COR-L47 (cell line): ENCODE measurements at places on chromosomes 13 and 19.

GRCh38 chr19:41328157-41328841 is 18.3 kb downstream of the CCDC97 start:
- no peak for DNase-seq

DNA sequence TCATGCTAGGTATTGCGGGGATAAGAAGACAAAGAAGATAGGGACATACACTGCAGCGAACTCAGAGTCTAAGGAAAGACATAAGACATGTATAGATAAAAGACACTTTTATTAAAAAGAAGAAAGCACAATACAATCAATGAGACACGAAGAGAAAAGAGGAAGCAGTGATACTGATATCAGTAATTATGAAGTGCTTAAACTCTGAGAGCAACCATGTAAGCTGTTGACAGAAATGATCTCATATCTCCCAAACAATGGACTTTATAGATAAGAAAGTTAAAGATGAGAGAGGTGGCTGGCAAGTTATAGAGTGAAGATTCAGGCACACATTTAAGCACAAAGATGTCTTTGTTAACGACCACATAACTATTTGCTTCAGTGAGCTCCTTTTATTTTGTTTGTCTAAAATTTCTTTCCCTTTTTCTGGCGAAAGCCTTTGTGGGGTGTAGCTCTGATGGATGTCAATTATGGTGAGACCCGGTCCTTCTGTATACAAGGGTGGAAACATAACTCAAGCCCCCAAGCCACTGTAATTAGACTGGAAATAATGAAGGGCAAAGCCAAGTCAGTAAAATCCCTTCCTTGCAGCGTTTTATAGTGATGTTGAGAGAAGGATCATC is 818.0 kb upstream of the SLC10A2 start:
- no peak for DNase-seq

DNA sequence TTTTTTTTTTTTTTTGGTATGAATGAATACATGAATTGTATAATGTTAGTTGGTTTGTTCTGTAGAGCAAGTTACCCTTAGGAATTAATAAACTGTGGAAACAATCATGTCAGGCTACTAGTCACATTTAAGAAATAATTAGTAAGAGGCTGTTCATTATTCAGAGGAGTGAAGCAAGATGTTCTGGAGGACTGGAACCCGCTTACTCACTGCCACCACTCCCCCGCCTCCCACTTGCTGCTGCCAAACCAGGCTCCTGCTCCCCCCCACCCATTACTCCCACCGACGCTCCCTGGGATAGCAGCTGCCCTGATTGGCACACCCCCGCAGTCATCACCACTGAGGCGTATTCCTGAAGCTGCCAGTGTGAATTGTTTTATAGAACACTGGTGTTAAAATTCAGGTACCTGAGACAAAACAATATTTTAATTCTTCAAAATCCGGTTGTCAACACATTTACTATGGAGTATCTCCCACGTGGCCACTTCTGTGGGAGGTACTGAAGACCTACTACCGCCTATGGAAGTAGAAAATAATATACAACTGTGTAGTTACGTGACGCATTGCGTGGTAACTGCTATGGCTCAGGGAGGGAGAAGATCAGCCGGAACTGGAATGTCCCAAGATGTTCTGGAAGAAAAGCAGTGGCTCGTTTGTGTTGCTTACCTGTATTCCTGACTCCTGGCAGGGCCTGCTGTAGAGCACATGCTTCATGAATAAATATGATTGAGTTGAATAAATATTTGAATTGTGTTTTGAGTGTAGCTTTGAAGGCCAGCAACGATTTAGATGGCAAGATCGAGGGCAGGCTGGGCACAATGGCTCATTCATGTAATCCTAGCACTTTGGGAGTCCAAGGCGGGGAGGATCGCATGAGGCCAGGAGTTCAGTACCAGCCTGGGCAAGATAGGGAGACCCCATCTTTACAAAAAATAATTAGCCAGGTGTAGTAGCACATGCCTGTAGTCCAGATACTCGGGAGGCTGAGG is 1.7 kb downstream of the DPY19L3 start:
- no peak for DNase-seq

GRCh38 chr19:33432015-33432414 is 58.5 kb downstream of the CEBPG start:
- no peak for DNase-seq

DNA sequence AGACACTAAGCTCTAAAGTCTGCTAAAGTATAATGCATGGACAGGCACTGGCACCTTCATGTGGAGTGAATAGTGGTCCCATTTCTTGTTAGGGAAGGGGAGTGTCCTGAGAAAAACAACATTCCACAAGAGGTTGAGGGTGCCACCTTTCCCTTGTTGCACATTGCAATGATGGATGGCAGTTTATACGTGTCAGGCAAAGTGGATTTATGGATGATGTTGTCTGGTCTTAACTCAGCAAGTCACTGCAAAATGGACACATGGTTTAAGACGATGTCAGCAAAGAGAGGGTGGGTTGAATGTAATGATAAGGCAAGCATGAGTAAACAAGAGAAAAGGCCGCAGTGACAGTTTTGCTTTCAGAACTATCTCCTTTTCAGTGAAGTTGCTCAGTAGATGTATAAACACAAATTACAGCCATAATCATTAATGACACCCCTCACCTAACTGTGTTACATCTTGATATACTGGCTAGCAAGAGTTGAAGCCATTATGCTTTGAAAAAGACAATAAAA is 19.6 kb upstream of the CBY2 start:
- DNase-seq = no peak

GRCh38 chr13:98286799-98287198 is 109.7 kb upstream of the RNF113B start:
- DNase-seq = no peak

GRCh38 chr13:43487461-43487860 is 299.3 kb downstream of the ENOX1 start:
- no peak for DNase-seq
